ENCODE measurements at places on chromosomes 1 and 21.

GRCh38 chr21:19022978-19023377, 619.4 kb upstream of the TMPRSS15 start:
- no peak for DNase-seq

- no peak for DNase-seq
Measured at GRCh38 chr1:4702932-4703331, 48.5 kb downstream of the AJAP1 start.

DNA sequence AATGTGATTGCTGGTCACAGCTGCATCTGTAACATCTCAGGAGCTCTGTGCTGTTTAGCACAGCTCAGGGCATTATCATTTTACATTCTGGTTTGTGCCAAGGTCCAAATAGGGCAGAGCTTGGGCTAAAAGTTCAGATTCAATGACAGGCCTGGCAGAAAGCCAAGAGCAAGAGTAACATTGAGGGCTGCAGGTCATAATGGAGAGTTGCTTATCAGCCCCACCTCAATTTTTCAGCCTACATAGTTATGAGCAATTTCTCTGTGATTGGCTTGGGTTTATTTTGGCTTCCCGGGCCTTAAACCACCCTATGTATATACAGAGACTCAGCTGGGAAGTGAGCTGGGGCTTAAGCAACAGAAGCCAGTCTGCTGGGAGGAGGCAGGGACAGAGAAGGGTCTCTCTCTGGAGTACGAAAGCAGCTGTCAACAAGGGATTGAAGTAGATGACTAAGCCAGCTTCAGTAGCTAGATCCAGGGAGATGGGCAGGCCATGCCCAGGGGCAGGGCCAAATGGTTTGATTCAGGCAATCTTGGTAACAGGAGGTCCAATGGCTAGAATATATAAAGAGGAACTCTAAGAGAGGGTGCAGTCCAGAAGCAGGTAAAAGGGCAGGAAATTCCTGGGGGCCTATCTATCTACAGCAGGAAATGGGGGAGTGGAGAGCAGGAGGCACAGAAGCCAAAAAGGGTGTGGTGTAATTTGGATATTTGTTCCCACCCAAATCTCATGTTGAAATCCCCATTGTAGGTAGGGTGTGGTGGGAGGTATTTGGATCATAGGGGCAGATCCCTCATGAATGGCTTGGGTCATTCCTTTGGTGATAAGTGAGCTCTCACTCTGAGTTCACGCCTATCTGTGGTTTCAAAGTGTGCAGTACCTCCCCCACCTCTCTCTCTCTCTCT, 49.0 kb downstream of the BRINP2 start:
- DNase-seq, result peak; percentile 62

GRCh38 chr1:54273092-54273794, 73.3 kb downstream of the MRPL37 start:
- peak; percentile 97 for DNase-seq

- DNase-seq, result peak; percentile 57
Measured at GRCh38 chr1:246012341-246012740, 494.7 kb downstream of the SMYD3 start.

DNA sequence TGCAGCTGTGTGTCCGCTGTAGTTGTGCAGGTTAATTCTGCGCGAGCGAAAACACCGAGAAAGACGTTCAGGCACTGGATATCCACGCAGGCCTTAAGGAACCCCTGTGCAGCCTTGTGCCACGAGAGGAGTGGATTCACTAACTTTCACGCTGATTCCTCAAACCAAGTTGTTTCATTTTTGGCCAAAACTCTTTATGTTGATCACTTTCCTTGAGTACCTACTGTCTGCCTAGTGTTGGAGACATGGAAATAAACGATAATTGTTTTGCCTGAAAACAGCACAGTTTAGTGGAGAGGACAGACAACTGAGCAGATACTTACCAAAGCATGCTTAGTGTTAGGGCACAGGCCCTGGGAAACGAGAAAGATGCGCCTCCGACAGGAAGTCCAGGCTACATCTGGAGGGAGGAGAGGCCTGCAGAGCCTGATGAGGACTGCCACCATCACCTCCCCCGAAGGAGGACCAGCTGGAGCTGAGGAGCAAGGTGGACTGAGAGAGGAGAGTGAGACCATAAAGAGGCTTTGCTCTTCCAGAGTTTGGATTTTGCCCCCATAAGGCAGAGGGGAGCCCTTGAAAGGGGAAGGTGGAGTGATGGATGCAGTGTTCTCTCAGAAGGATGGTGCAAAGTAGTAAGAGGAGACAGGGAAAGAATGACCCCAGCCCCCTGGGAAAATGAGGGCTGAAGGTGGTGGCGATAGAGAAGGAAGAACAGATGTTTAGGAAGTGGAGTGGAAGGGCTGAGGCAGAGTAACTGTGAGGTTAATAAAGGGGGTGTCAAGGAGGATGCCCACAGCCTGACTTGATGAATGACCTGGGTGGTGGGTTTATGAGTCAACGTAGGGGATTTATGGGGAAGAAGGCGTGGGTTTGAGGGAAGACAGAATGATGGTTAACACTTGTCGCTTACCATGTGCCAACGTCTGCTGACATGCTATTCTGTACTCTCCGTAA, 956 bp upstream of the SCAF4 start:
- no peak for DNase-seq

DNA sequence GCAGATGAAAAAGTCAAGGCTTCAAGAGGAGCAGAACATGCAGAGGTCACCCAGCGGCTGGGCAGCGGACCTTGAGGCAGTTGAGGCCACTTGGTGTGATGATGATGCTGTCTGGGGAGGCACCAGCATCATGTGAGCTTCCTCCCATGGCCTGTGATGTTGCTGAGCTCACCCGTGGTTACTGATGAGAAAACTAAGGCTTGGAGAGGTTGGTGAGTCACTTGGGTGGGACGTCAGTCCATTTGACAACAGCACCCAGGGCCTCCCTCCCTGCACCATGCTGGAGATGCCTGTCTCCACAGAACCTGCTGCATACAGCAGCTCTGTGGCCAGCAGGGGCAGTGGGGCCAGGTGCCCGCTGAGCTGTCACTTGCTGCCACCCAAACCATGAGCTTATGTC, 146.8 kb downstream of the NPHP4 start:
- no peak for DNase-seq

DNA sequence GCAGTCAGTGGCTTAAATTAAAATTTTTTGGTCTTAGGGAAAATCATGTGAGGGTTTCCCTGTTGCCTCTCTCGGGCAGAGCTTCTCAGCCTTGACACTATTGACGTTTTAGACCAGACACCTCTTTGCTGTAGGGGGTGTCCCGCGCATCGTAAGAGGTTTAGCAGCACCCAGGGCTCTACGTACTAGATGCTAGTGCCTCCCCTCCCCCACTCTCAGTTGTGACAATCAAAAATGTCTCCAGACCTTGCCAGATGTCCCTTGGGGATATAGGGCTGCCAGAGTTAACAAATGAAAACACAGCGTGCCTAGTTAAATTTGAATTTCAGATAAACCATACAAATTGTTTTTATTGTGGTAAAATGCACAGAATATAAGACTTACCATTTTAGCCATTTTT, 293.3 kb downstream of the DISC1 start:
- DNase-seq, result no peak

GRCh38 chr1:57532299-57532698, 108.4 kb upstream of the DAB1 start:
- no peak for DNase-seq

DNA sequence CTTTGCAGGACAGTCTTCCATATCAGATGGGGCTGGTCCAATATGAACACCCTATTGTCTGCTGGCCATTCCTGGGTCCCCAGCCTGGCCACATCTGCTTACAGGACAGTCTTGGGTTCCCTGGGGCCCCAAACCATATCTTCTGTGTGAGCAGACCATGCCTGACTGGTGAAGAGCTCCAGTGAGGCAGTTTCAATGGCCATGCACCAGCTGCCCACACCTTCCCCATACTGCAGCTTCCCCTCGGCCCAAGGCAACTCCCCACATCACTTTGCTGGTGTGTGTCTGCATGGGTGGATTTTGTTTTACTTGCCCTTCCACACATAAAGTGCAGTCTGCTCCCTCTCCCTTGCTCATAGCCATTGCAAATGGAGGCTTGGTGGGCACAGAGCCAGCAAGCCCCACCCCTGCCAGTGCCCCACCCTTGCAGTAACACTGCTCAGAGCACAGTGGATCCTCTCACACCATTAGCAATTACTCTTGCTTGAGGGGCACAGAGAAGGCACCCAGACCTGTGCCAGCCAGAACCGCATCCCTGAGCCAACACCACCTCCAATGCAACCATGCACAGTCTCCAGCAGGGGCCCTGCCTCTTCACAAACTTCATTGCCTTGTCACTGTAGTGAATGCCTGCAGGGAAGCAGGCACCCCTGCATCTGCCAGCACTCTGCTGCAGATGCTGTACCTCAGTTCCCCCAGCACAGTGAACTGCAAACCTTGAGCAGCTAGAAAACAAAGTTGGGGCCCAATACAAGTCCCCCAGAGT, 474.5 kb upstream of the BEND5 start:
- no peak for DNase-seq

DNA sequence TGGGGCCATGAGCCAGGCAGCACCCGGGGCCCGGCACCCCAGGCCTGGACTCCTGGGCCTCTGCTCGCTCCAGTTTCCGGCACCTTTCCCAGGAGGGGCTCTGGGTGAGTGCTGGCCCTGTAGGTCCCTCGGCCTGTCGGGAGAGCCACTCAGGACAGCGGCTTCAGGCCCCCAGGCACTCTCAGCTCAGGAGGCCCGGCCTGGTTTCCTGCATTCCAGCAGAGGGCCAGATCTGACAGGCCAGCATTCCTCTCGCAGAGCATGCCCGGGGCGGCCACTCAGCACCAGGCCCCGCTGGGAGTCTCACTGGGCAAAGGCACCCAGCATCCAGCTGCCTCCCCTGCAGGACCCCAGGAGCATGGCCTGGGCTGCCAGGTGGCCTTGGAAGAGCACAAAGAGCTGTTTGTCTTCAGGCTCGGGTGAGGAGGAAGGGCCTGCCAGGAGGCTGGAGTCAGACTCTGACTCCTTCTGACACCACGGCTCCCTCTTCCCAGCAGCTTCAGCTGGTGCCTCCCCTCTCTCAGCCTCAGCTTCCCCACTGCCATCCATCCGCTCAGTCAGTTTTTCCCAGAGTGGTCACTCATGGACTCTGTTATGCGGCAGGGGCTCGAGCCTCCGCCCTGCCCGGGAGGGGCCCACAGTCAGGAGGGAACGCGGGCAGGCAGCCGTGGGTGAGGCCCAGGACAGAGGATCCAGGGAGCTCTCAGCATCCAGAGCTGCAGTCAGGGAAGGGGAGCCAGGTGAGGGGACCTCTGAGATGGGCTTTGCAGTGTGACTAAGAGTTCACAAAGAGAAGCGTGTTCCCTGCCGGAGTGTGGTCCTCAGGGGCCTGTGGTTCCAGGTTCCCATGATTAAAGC, 51.7 kb downstream of the WNT9A start:
- no peak for DNase-seq

DNA sequence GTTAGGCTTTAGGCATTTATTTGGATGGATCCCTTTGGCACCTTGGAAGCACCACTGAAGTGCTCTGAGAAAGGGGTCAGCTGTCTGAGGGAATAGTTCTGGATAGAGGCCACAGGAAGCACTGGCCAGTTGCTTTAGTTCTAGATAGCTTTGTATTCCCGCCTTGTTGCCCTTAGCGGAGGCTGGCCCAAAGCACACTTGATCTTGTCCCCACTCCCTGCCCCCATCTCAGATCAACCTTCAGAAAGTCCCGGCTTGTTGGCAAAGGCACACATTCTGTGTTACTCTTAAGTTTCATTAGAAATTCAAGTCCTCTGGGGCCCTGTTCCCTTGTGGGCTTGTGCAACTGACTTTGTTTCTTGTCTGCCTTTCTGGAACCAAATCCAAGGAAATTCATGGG, 15.2 kb upstream of the NBL1 start:
- DNase-seq, result no peak

- no peak for DNase-seq
Measured at GRCh38 chr1:46581681-46582455, 22.2 kb downstream of the MKNK1 start.

- DNase-seq, result peak; percentile 60
Measured at GRCh38 chr1:201511941-201512539, 5.1 kb upstream of the CSRP1 start.

- DNase-seq, result peak; percentile 38
Measured at GRCh38 chr1:170273291-170274130, 127.8 kb downstream of the NTMT2 start.

- no peak for DNase-seq
Measured at GRCh38 chr1:234018816-234019215, 114.3 kb downstream of the SLC35F3 start.

All from mesenchymal stem cell (in vitro differentiated cells and primary cell).